Activated naive CD4-positive, alpha-beta T cell treated with anti-CD3 and anti-CD28 coated beads for 36 hours (primary cell): ENCODE measurements at places on chromosomes 1 and 21. TPM values are rescaled to one million over a fixed set of nuclear protein-coding genes. Genes with fewer than 3 reads are reported as not detected.

LAPTM5 gene
- total RNA-seq = 208 TPM

DMRTA2 gene
- total RNA-seq = not detected

FAM72A gene
- total RNA-seq = 55.1 TPM

INSRR gene
- total RNA-seq = not detected

PROK1 gene
- not detected for total RNA-seq

GJA4 gene
- total RNA-seq = 0.24 TPM

DNA sequence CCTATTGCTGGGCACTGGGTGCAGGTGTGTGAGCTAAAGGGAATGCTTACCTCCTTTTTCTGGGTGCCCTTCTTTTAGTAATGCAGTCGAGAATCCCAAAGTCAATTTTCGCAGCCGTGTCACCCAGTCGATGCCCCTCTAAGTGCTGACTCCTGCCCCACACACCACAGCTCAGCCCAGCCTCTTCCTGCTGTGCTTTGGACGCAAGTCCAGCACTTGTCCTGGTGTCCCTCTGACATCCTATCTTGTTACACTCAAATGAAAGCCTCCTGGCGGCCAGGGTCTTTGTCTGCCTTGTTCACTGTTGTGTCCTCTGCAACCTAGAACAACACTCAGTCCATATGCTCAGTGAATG, 58.5 kb upstream of the RUNX3 start:
- H3K27me3 ChIP-seq = no peaks in the 10 kb centered on the region
- H3K27ac ChIP-seq = peak overlapping the region; percentile 84
- no peak overlapping the region for H3K4me3 ChIP-seq

DNA sequence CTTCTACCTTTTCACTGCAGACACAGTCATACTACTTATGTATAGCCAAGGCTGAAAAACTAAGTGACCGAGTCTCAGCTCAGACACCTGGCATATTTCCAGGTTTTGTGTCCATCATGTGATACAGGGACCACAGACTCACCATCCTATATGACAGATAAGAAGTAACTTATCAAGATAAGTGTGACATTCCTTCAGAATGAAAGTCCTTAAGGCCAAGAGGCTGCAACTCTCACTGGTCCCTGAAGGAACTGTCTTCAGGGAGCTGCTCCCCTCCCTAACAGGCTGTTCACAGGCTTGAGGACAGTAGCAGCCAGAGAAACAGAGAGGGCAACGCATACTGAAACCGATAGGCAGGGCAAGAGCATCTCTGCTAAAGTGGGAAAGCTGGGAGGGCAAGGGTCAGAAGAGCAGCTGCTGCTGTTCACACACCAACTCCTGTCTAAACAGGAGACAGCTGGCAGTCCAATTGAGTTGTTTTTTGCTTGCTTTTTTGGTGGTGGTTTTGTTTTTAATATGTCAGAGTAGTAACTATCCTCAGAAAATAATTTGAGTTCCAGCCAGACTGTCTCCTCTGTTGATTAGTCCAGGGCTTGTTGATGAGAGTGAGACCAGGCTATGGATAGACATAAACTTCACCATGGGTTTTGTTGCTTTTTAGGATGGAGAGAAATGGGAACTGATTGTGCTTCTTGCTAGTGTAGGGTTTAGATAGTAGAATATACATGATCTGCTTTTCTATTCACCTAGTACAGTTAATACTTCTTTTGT, 67.7 kb downstream of the MACF1 start:
- peaks cover 68% of the 10 kb centered on the region for H3K4me1 ChIP-seq
- H3K4me3 ChIP-seq = no peak overlapping the region
- no peak overlapping the region for H3K27ac ChIP-seq
- H3K36me3 ChIP-seq = peaks cover 11% of the 10 kb centered on the region

- H3K36me3 ChIP-seq = no peaks in the 10 kb centered on the region
- no peaks in the 10 kb centered on the region for H3K4me1 ChIP-seq
- no peak for DNase-seq
- H3K27ac ChIP-seq = no peak overlapping the region
- no peak overlapping the region for H3K4me3 ChIP-seq
Measured at GRCh38 chr1:55702064-55702463, 486.9 kb upstream of the USP24 start.

GRCh38 chr1:63630666-63631065, 37.5 kb downstream of the PGM1 start:
- no peak overlapping the region for H3K27ac ChIP-seq
- H3K27me3 ChIP-seq = no peaks in the 10 kb centered on the region
- no peak for DNase-seq
- H3K4me1 ChIP-seq = peaks cover 6% of the 10 kb centered on the region
- no peak overlapping the region for H3K4me3 ChIP-seq

- no peak for DNase-seq
- no peaks in the 10 kb centered on the region for H3K4me1 ChIP-seq
Measured at GRCh38 chr1:83838573-83838972, 160.4 kb downstream of the TTLL7 start.

- peaks cover 8% of the 10 kb centered on the region for H3K4me1 ChIP-seq
- no peak overlapping the region for H3K27ac ChIP-seq
- H3K4me3 ChIP-seq = no peak overlapping the region
- H3K27me3 ChIP-seq = no peaks in the 10 kb centered on the region
Measured at GRCh38 chr1:24737368-24738117, 7.7 kb upstream of the CLIC4 start.

DNA sequence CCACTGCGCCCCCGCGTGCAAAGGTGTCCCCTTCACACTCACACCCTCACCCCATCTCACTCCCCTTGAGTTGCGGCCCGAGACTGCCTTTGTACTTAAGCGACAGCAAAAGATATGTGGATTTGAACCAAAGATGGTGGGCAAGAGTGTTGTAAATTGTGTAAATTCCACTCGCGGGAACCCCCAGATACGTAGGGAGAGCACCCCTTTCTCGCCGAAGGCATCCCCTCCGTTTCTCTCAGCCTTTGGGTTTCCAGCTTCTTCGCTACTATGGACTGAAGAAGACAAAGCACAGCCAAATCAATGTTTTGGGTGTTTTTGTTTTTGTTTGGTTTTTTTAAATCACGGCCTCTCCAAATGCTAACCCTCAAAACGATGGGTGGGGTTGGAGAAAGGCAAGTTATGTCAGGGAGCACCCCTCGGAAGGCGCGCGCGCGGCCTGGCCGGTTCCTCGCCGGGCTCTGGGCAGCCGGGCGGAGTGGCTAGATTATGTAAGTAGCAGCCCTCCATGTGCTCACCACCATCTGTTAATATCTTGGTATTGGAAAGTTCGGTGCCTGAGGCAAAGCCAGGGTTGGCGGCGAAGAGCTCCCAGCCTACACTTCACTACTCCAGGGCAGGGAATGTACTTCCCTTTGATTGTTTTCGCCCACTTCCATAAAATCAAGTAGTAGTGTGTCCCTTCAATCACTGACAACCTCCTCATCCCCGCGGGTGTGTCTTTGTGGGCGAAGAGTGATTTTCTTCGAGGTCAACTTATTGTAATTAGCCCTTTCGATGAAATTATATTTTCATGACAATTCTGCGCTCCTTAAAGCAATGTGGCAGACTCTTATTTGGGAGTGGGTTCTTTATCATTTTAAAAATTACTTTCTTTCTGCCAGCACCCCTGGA, 4.0 kb upstream of the PROX1 start:
- H3K27me3 ChIP-seq = peaks cover 83% of the 10 kb centered on the region
- no peak for DNase-seq
- no peak overlapping the region for H3K27ac ChIP-seq
- peaks cover 53% of the 10 kb centered on the region for H3K4me1 ChIP-seq
- peak overlapping the region; percentile 24 for H3K4me3 ChIP-seq
